ENCODE measurements at places on chromosomes 2 and 18. TPM values are rescaled to one million over a fixed set of nuclear protein-coding genes. Genes with fewer than 3 reads are reported as not detected.

- no peak for DNase-seq
Observed at GRCh38 chr2:172449911-172450550, 22.6 kb downstream of the ITGA6 start.

DNA sequence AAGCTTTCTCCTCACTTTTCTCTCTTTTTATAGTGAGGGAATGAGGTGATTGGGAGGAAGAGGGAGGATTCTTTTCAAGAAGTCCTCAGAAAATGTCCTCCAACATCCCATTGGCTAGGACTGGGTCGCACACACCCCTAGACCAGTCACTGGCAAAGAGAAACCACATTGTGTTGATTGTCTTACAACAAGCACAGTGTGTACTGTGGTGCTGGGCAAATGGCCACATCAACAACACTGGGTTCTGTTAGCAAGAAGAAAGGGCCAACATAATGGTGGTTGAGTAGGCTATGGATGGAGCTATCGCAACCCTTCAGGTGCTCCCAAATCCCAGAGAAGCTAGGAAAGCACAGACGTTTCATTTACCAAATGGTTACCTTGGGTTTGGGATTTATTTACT lies 18.7 kb upstream of the PTPN4 start:
- no peak for DNase-seq

Gene UGGT1
- 39.4 TPM for total RNA-seq

Gene TRIM43
- total RNA-seq: not detected

All from chondrocyte (in vitro differentiated cells).